Amniotic epithelial cell (primary cell): ENCODE measurements at places on chromosomes 16 and 17.

DNA sequence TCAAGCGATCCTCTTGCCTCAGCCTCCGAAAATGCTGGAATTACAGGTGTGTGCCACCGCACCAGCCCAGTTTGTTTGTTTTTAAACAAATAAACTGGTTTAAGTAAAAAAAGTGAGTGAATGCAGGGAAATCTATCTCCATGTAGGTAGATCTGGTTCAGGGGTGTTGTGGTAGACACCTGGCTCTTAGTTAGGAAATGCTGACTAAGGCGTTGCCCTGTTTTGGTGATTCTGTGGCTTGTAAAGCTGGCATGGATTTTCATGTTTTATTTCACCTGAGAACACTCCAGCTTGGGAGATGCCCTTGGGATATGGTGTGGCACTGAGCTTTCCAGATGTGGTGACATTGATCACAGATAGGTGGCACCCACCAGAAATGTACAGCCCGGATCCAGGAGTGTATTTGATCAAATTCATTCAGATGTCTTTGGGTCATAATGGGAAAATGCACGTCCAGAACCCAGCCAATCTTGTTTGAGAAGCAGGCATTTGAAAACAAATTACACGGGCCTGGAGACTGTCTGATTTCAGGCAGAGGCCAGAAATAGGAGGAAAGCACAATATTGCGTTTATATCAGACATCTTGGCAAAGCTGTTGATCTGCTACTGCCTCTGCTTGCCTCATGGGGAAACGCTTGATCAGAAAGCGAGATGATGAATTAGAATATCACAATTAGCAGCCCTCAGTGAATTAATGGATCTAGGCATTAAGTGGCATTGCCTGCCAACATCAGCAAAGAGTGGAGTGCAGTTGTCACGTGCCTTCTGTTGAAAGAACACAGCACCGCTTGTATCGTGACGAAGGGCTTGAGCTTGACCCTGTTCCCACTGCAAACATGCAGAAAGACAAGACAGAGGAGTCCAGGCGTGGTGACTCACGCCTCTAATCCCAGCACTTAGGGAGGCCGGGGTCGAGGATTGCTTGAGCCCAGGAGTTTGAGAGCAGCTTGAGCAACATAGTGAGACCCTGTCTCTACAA, 7.3 kb upstream of the IL34 start:
- peak; percentile 92 for DNase-seq

DNA sequence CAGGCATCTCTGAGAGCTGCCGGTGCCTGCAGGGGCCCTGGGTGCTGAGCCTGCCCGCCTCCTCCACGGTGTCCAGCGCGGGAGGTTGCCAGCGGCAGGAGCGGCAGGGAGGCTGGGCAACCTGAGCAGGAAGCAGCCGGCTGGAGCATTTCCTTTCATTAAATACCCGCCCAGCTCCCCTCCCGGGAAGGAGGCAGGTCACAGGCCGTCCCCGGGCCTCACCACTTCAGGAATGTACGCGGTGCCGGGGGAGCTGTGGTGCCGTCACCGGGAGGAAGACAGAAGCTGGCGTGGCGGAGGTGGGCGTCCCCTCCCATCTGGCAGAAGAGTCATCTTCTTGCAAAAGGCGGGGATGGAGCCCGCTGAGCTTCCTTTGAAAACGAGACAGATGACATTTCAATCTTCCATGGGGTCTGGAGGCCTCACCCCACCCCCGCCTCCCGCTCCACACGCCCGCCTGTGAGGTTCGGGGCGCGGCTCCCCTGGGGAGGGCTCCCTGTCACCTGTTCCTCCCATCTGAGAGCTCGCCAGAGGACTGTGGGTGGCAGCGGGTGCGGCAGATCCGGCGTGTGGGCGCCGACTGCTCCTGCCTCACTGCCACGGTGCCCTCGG, 16.0 kb downstream of the SOX8 start:
- no peak for DNase-seq

- no peak for DNase-seq
Observed at GRCh38 chr17:11506635-11507034, 91.6 kb upstream of the DNAH9 start.

- DNase-seq = no peak
Observed at GRCh38 chr17:43550754-43551153, 4.6 kb upstream of the ETV4 start.

GRCh38 chr16:51880776-51881175, 666.2 kb downstream of the TOX3 start:
- DNase-seq = peak; percentile 89
